ENCODE measurements at places on chromosomes 6 and 20. TPM values are rescaled to one million over a fixed set of nuclear protein-coding genes. Genes with fewer than 3 reads are reported as not detected.

The COL21A1 gene
- total RNA-seq: not detected

The CENPW gene
- 70.7 TPM for total RNA-seq

The TRIM31 gene
- total RNA-seq: not detected

The PRKN gene
- 0.33 TPM for total RNA-seq

The MTHFD1L gene
- 92.0 TPM for total RNA-seq

The RRAGD gene
- not detected for total RNA-seq

The PAX1 gene
- not detected for total RNA-seq

The FRMD1 gene
- not detected for total RNA-seq

DNA sequence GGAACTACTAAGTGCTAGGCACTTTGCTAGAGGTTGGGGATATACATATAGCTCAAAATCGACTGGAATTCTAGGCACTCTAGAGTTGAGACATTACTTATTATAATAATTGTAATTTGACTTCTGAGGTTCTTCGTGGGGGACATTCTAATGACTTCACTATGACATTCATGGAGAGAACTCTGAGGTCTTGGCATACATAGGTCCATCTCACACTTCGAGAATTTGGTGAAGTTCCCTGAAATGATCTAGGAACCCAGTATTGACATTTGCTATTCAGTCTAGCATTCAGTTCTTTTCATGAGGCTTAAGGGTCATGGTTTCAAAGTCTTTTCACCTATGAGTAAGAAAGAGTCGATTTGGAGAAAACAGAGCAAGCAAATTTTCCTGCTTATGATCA lies 446.6 kb upstream of the JAG1 start:
- DNase-seq: no peak

DNA sequence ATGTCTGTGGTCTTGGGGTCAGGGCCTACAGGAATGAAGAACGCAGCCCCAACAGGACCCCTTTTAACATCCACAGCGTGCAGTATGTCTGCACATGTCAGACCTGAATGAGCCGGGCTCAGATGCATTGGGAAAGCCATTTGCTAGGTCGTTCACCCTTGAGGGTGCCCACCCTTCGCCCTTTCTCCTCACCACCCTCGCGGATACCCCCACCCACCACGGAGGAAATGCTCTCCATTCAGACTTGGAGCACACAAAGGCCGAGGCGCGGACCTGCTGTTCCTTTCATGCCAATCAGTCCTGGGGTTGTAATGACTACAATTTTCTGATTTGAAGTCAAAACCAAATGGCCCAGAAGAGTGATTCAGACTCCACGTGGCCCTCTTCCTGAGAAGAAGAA lies 62.7 kb downstream of the EDN3 start:
- no peak for DNase-seq

DNA sequence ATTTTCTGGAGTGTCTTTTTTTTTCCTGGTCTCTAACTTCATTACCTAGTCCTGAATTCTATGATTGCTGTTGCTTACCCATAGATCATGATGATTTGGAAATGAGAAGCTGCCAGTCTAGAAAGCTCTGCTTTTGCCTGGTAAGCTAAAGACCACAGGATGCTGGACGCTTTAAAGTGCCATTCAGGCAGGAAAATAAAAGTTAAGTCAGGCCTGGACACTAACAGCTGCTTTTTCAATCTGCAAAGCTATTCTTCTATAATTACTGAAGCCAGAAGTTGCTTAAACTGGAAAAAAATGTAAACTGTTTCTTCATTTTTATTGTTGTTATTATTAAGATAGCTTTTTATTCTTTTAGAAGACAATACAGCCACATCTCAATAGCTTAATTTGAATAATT lies 129.8 kb upstream of the SPACA1 start:
- DNase-seq: no peak

DNA sequence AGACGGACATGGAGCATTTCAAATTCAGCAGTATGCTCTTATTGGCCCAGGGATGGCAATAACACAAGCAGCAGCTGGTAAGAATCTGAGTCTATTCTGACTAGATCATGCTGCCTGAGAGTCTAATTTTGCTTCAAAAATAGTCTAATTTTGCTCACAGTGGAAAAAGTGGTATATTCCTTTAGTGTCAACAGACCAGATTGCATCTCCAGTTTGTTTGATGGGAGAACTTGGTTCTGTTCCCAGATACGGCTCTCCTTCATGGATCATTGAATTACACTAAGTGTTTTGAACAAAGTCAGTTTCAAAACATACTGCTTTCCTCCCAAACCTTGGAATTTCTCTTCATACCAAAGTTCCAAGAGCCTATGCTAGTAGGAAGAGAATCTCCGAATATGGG lies 586.1 kb downstream of the RNF144B start:
- no peak for DNase-seq

GRCh38 chr6:5619249-5619648 lies 357.9 kb downstream of the FARS2 start:
- no peak for DNase-seq

DNA sequence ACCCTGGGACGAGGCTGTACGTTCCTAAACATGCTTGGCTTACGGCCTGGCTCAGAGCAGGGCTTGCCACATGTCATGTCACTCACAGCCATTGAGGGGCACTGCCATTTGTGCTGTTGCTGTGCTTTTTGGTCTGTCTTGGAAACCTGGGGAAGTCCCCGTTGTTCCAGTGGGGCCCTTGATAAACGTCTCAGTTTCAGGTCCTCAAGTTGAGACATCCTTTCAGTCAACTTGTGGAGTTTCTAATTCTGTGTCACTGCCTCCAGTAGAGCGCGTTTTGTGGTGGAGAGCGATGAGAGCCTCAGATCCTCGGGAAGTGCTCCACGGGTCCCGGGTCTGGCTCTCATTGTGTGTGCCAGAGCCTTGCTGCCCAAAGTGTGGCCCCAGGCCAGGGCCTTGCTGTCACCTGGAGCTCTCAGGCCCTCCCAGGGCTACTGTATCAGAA lies 43.0 kb upstream of the CCR6 start:
- DNase-seq: no peak

- DNase-seq: peak; percentile 77
These were observed 651 bp upstream of the TAPBP start for GRCh38 chr6:33314515-33314942.

DNA sequence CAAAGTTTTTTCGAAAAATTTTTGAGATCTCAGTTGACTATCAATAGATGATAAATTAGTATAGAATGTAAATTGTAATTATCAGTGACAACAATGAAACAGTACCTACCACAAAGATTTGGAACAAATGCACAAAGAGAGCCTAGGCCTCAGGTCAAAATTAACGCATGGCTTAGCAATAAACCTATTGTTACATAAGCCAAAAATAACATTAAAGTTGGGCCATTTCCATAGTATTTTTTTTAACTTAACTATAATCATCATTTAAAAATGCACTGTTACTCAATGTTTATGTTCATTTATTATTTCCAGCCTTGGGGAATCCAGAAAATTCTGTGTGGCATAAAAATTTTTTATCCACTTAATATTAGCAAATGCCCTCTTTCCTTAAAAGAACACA lies 117.0 kb downstream of the EPB41L2 start:
- DNase-seq: no peak

- no peak for DNase-seq
These were observed 106.7 kb upstream of the CLDN20 start for GRCh38 chr6:155157101-155157500.

- DNase-seq: no peak
These were observed 24.7 kb downstream of the NFATC2 start for GRCh38 chr20:51517839-51518238.

GRCh38 chr6:130190701-130191690 lies 31.8 kb downstream of the SAMD3 start:
- no peak for DNase-seq

GRCh38 chr6:105178110-105178509 lies 1.7 kb downstream of the POPDC3 start:
- DNase-seq: peak; percentile 96

DNA sequence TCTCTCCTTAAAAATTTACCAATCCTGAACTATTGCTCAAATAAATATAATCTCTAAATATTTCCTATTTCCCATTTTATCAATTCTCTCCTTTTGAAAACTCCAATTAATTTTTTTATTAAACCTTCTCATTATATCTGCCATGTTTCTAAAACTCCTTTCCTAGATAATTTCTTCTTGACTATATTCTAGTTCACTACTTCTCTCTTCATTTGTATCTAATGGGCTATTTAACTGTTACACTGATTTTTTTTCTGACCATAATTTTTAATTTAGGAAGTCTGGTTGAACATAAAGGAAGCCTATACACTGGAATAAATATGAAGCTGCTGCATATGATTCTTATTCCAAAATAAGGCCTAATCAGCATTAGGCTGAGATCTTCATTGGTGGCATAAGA lies 96.3 kb upstream of the PLN start:
- no peak for DNase-seq

- DNase-seq: no peak
These were observed 9.1 kb downstream of the VTA1 start for GRCh38 chr6:142155895-142156757.

DNA sequence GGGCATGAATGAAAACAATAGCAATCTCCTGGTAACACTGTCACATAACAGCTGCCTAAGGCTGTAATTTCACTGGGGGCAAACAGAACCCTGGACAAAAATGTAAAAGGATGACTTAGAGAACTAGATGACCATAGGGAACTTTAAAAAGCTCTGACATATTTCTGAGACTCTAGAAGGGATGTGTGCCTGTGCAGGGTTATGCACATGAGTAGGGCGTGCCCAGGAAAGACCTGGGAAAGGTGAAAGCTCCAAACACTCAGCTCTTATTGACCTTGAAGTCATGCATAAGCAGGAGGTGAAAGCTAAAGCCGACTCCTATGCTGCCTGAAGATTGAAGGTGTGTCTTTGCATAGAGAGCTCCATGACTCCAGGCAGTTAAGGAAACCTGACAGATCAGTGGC lies 118.4 kb upstream of the BTBD3 start:
- no peak for DNase-seq

DNA sequence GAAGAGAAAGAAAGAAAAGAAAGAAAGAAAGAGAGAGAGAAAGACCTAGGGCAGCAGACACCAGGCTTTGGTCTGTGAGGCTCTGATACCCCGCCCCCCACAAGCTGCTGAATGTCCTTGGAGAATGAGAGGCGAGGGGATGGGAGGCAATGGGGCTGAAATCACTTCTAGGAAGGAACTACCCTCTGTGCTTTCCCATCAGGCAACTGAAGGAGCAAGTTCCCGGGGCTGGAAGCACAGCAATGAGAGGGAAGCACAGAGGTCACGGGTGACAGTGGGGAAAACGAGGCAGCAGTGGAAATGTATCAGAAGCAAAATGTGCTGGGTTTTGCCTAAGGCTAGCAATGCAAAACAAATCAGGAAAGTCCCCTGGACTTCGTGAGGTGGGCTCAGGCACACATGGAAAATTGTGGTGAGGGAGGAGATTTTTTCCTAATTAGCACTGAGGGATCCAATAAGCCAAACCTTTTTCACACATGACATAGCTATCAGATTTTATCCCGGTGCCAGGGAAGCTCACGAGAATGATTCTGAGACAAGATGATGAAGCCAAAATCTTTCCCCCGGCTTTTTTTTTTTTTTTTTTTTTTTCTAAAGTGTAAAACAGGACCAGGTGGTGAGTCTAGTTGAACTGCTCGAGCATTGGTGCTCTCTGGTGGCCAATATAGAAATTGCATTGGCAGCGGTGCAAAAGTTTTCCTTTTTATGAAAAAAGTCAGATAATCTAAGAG lies 16.8 kb upstream of the ARFGEF2 start:
- DNase-seq: peak; percentile 63

GRCh38 chr6:2147261-2147660 lies 98.1 kb downstream of the GMDS start:
- DNase-seq: no peak

GRCh38 chr6:139649732-139650131 lies 275.3 kb upstream of the CITED2 start:
- no peak for DNase-seq

- no peak for DNase-seq
These were observed 67.6 kb downstream of the NUDT3 start for GRCh38 chr6:34324738-34325444.

- DNase-seq: no peak
These were observed 88.9 kb downstream of the ARMC2 start for GRCh38 chr6:108937170-108937569.

DNA sequence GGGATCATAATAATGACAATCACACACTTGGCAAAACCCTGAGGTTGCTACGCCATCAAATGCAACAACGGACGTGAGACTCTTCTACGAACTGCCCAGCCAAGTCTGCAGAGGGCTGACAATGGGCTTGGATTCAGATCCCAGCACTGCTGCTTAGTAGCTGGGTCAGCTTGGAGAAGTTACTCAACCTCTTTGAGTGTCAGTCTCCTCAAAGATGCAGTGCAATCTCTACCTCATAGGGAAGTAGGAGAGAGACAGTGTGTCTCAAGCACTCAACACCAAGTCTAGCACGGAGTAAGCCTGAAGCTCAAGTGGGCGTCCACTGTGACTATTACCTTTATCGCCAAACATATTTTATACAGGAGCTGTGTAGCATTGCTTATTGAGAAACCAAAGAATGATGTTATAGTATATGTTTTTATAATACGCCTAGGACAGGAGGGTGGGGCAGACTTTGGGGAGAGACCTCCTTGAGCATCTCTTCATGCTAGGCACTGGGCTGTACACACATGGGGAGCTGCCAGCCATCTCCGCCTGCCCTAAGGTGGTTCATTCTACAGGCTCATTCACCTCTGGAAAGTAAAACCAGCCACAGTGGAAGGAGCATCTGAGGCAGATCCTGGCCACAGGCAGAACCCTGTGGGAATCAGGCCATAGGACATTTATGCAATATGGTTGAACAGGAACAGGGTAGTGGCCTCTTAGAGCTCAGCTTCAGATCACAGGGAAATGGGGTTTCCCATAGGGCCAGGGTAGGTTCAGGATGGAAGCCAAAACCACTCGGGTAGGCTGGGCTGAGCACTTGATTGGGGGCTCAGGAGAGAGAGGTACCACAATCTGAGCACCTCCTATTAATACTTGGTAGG lies 160.2 kb downstream of the MRPL14 start:
- DNase-seq: no peak

DNA sequence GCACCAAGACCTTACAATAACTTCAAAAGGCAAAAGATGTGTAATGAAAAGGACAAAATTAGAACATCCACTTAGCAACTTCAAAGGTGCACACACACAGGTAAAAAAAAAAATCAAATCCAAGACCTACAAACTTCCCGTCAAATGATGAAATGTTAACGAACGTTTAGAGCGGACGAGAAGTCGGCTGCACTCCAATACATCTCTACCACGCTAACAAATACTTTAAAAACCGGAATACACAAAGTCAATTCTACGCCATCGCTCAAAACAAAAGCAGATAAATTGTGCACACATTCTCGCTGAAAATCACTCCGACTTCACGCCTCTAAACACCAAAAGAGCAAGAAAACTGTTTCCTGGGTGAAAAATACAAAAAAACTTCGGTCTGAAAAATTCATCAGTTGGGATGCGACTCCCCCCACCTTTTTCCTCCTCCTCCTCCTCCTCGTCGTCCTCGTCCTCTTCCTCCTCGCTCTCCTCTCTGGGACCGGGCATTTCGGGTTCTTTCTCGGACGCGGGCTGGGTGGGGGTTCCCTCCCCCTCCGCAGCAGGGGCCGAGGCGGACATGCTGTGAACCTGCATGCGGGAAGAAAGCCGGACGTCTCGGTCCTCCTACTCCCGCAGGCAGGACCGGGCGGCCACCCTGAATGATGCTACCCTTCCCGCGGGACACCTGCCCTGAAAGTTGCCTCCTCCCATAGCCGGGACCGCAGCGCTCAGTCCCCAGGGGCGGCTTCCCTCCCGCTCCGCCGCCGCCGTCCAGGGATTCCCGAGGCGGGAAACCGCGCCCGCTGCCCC lies 712 bp downstream of the DEK start:
- DNase-seq: no peak

GRCh38 chr20:8153281-8153908 lies 21.3 kb downstream of the PLCB1 start:
- no peak for DNase-seq

- DNase-seq: peak; percentile 76
These were observed 88.9 kb upstream of the ELOVL5 start for GRCh38 chr6:53437557-53438202.

GRCh38 chr6:56573624-56574023 lies 69.1 kb downstream of the DST start:
- DNase-seq: no peak
